ENCODE measurements at places on chromosomes 3 and 15. TPM values are rescaled to one million over a fixed set of nuclear protein-coding genes. Genes with fewer than 3 reads are reported as not detected.

DNA sequence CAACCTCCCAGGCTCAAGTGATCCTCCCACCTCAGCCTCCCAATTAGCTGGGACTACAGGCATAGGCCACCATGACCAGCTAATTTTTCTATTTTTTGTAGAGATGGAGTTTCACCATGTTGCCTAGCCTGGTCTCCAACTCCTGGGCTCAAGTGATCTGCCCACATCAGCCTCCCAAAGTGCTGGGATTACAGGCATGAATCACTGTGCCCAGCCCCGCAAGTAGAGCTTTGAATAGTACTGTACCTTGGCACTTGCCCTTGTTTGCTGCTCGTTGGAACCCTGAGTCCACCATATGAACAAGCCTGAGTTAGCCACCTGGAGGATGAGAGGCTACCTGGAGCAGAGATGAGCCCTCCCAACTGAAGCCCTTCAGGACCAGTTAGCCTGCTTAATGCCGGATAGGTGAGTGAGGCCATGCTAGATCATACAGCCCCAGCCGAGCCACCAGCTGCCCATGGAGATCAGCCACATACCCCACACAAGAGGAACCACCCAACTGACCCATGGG, 267.9 kb downstream of the SHQ1 start:
- no peak overlapping the region for H3K27ac ChIP-seq
- no peaks in the 10 kb centered on the region for H3K27me3 ChIP-seq
- no peaks in the 10 kb centered on the region for H3K36me3 ChIP-seq
- no peak for DNase-seq
- no peak overlapping the region for H3K4me3 ChIP-seq

GRCh38 chr3:25424614-25425013, 3.4 kb upstream of the RARB start:
- H3K36me3 ChIP-seq, result no peaks in the 10 kb centered on the region
- no peak overlapping the region for H3K4me3 ChIP-seq
- no peaks in the 10 kb centered on the region for H3K4me1 ChIP-seq
- H3K27ac ChIP-seq, result no peak overlapping the region
- no peak for DNase-seq
- no peaks in the 10 kb centered on the region for H3K27me3 ChIP-seq

- H3K4me3 ChIP-seq, result no peak overlapping the region
- DNase-seq, result no peak
- H3K4me1 ChIP-seq, result no peaks in the 10 kb centered on the region
- no peaks in the 10 kb centered on the region for H3K36me3 ChIP-seq
- H3K27me3 ChIP-seq, result no peaks in the 10 kb centered on the region
Observed at GRCh38 chr3:161672478-161672877, 175.9 kb downstream of the OTOL1 start.

DNA sequence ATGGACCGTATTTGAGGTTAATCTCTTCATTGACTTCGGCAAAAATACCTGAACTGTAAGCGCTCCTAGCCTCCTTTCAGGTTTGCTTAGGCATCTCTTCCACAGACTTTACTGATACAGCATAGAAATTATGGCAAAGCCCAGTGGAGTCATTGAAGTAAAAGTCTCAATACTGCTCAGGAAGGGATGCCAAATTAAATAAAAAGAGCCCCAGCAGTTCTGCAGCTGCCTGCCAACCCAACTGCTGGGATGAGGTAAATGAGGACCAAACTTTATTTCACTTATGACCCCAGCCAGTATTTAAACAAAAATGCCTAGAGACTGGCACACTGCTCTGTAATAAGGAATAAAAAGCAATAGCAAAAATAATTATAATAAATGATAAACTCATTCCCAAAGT, 65.4 kb downstream of the IQCH start:
- H3K4me3 ChIP-seq, result no peak overlapping the region
- H3K27ac ChIP-seq, result no peak overlapping the region
- H3K27me3 ChIP-seq, result no peaks in the 10 kb centered on the region
- no peaks in the 10 kb centered on the region for H3K4me1 ChIP-seq

GRCh38 chr15:94230431-94230882, 904 bp upstream of the MCTP2 start:
- H3K27me3 ChIP-seq, result no peaks in the 10 kb centered on the region
- peaks cover 23% of the 10 kb centered on the region for H3K4me1 ChIP-seq
- peak overlapping the region; percentile 84 for H3K27ac ChIP-seq
- peak overlapping the region; percentile 68 for H3K4me3 ChIP-seq
- no peaks in the 10 kb centered on the region for H3K36me3 ChIP-seq
- DNase-seq, result no peak

GRCh38 chr3:57832900-57833313, 76.8 kb downstream of the SLMAP start:
- no peak overlapping the region for H3K4me3 ChIP-seq
- no peak overlapping the region for H3K27ac ChIP-seq
- peaks cover 7% of the 10 kb centered on the region for H3K36me3 ChIP-seq
- no peaks in the 10 kb centered on the region for H3K27me3 ChIP-seq
- H3K4me1 ChIP-seq, result no peaks in the 10 kb centered on the region

DNA sequence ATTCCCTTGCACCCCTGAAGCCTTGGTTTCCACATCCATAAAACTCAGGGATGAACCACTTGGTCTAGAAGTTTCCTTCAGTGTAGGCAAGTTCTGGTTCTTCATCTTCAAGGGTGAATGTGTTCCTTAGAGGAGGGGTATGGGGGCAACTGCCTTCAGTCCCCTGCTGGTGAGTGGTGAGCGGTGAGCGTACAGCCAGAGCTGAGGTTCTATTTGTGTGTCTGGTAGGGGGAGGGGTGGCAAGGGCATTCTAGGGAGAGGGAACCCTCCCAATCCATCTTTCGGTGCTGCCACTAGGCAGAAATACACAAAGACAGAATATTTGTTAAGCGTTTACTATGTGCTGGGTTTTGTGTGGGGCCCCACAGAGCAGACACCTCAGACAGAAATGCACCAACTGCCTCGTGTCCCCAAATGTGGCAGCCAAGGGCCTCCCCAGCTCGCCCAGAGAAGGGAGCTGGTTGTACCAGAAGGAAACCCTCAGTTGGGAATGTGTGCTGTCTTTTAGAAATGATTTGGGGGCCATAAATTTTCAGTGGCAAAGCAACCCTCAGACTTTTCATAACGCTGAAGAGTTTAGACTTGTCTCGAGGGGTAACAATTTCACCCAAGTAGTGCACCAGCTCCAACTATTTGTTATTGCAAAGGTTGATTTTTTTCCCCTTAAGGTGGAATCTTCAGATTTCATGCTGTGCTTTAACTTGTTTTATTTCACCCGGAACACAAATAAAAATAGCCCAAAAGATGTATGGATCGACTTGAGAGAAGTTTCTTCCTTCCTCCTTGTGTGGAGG, 137.6 kb downstream of the FBLN2 start:
- no peaks in the 10 kb centered on the region for H3K4me1 ChIP-seq
- no peaks in the 10 kb centered on the region for H3K27me3 ChIP-seq
- H3K27ac ChIP-seq, result no peak overlapping the region
- no peak overlapping the region for H3K4me3 ChIP-seq

- H3K4me1 ChIP-seq, result no peaks in the 10 kb centered on the region
- no peaks in the 10 kb centered on the region for H3K27me3 ChIP-seq
- H3K36me3 ChIP-seq, result peaks cover 45% of the 10 kb centered on the region
- no peak overlapping the region for H3K27ac ChIP-seq
- H3K4me3 ChIP-seq, result no peak overlapping the region
- DNase-seq, result no peak
Observed at GRCh38 chr3:120394347-120394746, 45.2 kb upstream of the LRRC58 start.

DNA sequence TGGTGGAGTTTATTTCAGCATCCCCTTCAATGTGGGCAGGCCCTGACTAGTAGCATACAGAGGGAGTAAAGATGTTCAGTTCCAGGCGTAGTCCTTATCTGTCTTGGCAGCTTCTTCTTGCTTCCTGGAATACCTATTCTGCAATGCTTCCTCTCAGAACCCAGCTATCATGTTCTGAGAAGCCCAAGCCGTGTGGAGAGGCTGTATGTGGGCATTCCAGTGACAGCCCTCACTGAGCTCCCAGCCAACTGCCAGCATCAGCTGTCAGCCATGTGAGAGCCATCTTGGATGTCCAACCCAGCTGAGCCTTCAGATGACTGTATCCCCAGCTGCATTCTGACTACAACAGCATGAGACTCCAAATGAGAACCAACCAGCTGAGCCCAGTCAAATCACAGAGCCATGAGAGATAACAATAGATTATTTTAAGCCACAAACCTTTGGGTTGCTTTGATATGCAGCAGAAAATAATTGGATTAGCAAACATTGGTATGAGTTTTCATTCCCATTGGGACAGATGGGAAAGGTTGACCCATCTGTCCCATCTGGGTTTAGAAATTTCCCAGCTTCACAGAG, 8.4 kb upstream of the CMTM7 start:
- no peaks in the 10 kb centered on the region for H3K27me3 ChIP-seq
- H3K27ac ChIP-seq, result no peak overlapping the region
- H3K4me1 ChIP-seq, result no peaks in the 10 kb centered on the region
- no peaks in the 10 kb centered on the region for H3K36me3 ChIP-seq
- H3K4me3 ChIP-seq, result no peak overlapping the region

DNA sequence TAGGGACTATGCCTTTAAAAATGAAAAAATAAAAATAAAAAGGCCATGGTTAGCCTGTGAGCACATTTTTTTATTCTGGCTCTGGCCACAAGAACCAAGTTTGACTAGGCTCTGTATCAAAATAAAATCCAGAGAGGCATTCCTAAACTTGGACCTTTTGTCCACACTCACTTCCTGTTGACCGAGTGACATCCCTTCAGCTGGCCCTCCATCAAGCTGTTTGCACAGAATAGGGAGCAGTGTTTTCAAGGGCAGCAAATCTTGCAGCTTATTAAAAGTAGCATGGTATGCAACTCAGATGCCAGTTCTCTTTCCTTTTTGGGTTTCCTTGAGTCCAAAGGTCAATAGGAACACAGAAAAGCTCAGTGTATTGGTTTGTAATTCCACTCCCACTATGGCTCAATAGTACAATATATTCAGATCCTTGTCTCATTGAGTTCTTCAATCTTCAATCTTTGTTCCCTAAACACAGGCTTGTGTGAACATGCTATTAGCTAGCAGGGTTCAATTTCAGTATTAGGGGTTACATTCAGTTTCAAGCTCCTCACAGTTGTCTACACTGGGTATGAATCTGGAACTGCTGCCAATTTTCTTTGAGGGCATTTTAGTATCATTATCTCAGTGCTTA, 244.5 kb downstream of the RBMS3 start:
- H3K4me3 ChIP-seq, result no peak overlapping the region
- H3K36me3 ChIP-seq, result no peaks in the 10 kb centered on the region
- peak overlapping the region; percentile 58 for H3K27ac ChIP-seq
- H3K27me3 ChIP-seq, result no peaks in the 10 kb centered on the region

- no peaks in the 10 kb centered on the region for H3K27me3 ChIP-seq
- no peaks in the 10 kb centered on the region for H3K36me3 ChIP-seq
- no peaks in the 10 kb centered on the region for H3K4me1 ChIP-seq
- H3K27ac ChIP-seq, result no peak overlapping the region
Observed at GRCh38 chr3:156135921-156136638, 15.7 kb downstream of the KCNAB1 start.

The PLSCR2 gene
- total RNA-seq, result not detected

The HRH1 gene
- total RNA-seq, result 12.0 TPM

The CKMT1B gene
- total RNA-seq, result 0.84 TPM

The PLSCR4 gene
- total RNA-seq, result 84.1 TPM

The PRR23B gene
- not detected for total RNA-seq
